ENCODE measurements at places on chromosomes 5 and 9. TPM values are rescaled to one million over a fixed set of nuclear protein-coding genes. Genes with fewer than 3 reads are reported as not detected.

DNA sequence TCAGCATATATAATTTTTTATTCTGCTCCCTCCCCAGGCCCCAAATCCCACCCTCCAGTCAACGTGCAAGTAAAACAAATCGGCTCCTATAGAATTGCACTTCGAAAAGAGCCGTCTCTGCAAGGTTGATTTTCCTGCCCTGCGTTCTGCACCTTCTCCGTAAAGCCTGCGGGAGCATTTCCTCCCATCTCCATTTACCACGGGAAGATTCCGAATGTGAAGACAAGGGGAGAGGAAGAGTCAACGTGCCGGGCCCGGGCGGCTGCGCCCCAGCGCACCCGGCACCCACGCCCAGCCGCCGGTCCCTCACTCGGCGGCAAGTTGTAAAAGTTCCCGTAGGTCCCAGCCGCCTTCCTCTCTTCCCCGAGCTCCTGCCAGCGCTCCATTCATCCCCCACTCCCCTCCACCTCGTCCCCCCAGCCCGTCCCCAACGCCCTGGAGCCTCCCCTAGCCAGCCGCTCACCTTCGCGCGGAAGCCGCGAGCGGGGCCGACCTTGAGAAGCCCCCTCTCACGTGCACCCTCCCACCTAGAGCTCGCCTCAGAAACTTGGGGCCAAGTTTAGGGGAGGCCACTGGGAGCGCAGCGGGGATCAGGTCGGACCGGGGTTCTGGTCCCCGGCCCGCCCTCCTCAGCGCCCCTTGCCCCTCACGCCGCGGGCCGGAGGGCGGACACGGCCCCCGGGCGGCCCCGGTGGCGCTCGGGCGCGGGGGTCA, 431 bp downstream of the BNC2 start:
- peak overlapping the region; percentile 74 for H3K4me3 ChIP-seq
- H3K27me3 ChIP-seq: no peaks in the 10 kb centered on the region
- no peaks in the 10 kb centered on the region for H3K36me3 ChIP-seq
- H3K27ac ChIP-seq: peak overlapping the region; percentile 92
- DNase-seq: no peak

DNA sequence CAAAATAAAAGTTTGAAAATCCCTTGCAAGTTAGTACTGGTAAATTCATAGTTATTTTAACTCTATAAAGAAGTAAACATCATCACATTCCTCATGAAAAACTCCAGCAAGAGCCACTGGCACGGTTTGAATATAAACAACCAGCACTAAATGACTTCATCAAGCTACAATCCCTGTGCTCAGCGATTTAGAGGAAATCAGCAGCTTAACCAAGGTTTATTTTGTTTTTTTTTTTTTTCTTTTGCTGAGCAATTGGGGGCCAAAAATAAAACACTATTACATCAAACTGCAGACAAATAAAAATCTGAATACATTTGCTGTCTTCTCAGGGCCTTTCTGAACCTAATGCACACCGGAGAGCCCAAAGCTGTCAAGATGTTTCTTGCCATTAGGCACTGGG, 106.2 kb upstream of the SLC24A2 start:
- no peaks in the 10 kb centered on the region for H3K36me3 ChIP-seq
- H3K27me3 ChIP-seq: no peaks in the 10 kb centered on the region
- H3K27ac ChIP-seq: no peak overlapping the region
- H3K4me3 ChIP-seq: no peak overlapping the region
- DNase-seq: no peak

- no peaks in the 10 kb centered on the region for H3K36me3 ChIP-seq
- H3K27ac ChIP-seq: no peak overlapping the region
- no peak for DNase-seq
- no peaks in the 10 kb centered on the region for H3K27me3 ChIP-seq
Observed at GRCh38 chr9:87513880-87514535, 16.3 kb downstream of the DAPK1 start.

DNA sequence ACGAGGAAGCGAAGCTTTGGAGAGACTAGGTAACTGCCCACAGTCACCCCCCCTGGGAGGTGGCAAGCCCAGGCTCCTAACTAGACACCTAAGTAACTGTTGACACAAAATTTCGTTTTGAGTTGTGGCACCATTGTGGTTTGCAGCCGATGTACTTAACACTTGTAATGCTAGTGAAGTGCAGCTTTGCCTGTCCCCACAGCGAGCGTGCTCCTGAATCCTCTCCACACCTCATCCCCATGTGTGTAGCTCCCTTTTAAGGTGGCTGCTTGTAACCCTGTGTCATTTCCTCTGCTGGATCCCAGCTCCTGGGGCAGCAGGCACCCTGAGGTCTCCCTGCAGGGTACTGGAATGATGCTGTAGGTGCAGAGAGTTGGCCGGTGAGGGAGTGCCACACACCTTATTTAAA, 114.9 kb downstream of the TRIO start:
- no peaks in the 10 kb centered on the region for H3K27me3 ChIP-seq
- no peak for DNase-seq
- no peaks in the 10 kb centered on the region for H3K36me3 ChIP-seq
- H3K4me1 ChIP-seq: peaks cover 23% of the 10 kb centered on the region
- no peak overlapping the region for H3K27ac ChIP-seq

- H3K4me1 ChIP-seq: no peaks in the 10 kb centered on the region
- no peak for DNase-seq
- no peaks in the 10 kb centered on the region for H3K36me3 ChIP-seq
- H3K27ac ChIP-seq: no peak overlapping the region
- H3K4me3 ChIP-seq: no peak overlapping the region
- H3K27me3 ChIP-seq: no peaks in the 10 kb centered on the region
Observed at GRCh38 chr5:96595300-96596090, 66.7 kb upstream of the CAST start.

The NEUROG1 gene
- not detected for total RNA-seq

DNA sequence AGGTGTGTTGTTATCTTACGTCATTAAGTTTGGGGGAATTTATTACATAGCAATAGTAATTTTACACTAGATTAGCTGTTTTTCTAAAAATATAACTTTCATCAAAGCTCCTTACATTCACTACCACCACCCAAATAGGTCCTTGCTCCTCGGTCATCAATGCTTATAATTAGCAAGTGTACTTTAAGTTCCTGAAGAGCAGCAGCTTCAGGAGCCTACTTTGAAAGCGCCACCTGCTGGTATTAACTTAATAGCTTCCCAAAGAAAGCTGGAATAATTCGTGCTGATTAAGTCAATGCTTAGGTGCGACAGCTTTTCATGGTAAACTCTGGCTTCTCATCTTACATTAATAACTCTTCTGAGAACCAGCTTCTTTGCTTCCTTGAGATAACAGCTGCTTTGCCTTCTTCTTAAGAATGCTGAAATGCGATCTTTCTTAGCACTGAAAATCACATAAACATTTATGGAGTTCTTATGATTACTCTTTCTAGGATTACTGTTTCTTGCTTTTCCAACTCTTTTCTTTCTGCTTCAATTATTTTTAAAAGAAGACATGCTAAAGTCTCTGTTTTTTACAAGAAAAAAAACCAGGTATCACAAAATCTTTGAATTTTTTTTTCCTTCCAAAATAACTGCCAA, 10.0 kb upstream of the C5 start:
- H3K27ac ChIP-seq: no peak overlapping the region
- no peaks in the 10 kb centered on the region for H3K36me3 ChIP-seq
- DNase-seq: no peak
- no peaks in the 10 kb centered on the region for H3K27me3 ChIP-seq

DNA sequence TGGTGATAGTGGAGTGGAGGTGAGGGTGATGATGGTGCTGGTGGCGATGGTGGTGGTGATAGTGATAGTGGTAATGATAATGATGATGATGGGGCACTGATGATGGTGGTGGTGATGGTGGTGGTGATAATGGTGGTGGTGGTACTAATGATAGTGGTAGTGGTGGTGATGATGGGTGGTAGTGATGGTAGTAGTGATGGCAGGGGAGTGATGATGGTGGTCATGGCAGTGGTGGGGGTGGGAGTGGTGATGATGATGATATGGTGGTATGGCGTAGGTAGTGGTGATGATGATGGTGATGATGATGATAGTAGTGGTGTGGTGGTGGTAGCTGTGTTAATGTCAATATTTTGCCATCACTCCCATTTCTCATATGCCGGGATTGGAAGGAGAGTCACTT, 44.5 kb upstream of the ORM1 start:
- DNase-seq: peak; percentile 49
- H3K4me1 ChIP-seq: peaks cover 25% of the 10 kb centered on the region
- no peaks in the 10 kb centered on the region for H3K36me3 ChIP-seq
- no peaks in the 10 kb centered on the region for H3K27me3 ChIP-seq
- H3K4me3 ChIP-seq: no peak overlapping the region

- H3K36me3 ChIP-seq: no peaks in the 10 kb centered on the region
- no peaks in the 10 kb centered on the region for H3K27me3 ChIP-seq
- no peak overlapping the region for H3K4me3 ChIP-seq
Observed at GRCh38 chr9:93357649-93358048, 93.8 kb upstream of the FAM120A start.

The PCDHB3 gene
- total RNA-seq: 2.0 TPM

DNA sequence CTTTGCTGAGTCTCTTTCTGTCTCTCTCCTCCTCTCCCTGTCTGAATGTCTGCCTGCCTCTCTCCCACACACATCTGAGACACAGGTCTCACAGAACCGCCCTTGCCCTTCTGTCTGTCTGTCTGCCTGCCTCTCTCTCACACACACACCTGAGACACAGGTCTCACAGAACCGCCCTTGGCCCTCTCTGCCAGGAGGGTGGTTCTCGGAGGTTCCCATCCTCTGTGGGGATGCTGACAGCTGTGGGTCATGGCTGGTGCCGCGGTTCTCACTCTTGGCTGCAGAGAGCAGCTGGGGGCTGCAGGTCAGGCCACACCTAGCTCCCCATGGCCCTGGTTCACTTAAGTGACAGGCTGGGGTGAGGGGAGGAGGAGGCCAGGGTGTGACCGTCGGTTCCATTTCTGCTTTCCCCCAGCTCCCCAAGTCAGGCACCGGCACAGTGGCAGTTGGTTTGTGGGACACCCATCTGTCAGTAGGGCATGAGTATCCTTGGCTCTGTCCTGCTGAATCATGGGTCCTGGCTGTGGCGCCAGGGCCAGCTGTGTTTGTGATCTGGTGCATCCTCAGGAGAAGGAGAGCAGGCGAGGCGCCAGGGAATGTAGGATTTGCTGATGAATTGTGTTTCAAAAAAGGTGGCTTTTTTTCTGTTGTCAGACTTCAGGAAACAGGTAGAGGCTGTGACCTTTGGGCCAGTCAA, 42.3 kb upstream of the CLPTM1L start:
- no peak overlapping the region for H3K4me3 ChIP-seq
- H3K27me3 ChIP-seq: no peaks in the 10 kb centered on the region
- H3K4me1 ChIP-seq: peaks cover 17% of the 10 kb centered on the region
- H3K36me3 ChIP-seq: no peaks in the 10 kb centered on the region
- H3K27ac ChIP-seq: no peak overlapping the region
- no peak for DNase-seq

The SLC6A3 gene
- 0.49 TPM for total RNA-seq

GRCh38 chr5:134594797-134595457, 37.7 kb downstream of the SAR1B start:
- H3K27me3 ChIP-seq: no peaks in the 10 kb centered on the region
- peaks cover 8% of the 10 kb centered on the region for H3K4me1 ChIP-seq
- DNase-seq: no peak
- no peak overlapping the region for H3K27ac ChIP-seq
- no peaks in the 10 kb centered on the region for H3K36me3 ChIP-seq
- H3K4me3 ChIP-seq: no peak overlapping the region

- H3K27me3 ChIP-seq: no peaks in the 10 kb centered on the region
- no peak overlapping the region for H3K27ac ChIP-seq
- no peak for DNase-seq
- no peaks in the 10 kb centered on the region for H3K4me1 ChIP-seq
Observed at GRCh38 chr5:16690243-16690852, 73.6 kb upstream of the RETREG1 start.

DNA sequence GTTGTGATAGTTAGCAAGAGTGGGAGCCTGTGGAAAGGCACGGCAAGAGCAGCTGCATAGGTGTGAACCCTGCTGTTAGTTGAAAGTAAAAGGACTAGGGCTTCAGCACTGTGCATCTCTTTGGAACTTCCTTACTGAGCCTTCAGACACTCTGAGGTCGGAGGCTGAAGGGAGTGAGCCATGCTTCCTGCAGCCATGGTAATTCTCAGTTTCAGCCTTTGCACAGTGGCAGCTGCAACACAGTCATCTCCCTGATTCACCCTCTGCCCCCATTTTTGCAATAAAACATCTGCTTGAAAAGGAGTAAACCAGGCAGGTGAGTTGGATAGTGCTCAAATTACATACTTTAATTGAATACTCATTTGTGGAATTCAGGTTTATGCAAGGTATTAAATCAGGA, 6.5 kb upstream of the TLE4 start:
- H3K36me3 ChIP-seq: no peaks in the 10 kb centered on the region
- H3K27ac ChIP-seq: no peak overlapping the region
- H3K4me1 ChIP-seq: peaks cover 3% of the 10 kb centered on the region
- no peak overlapping the region for H3K4me3 ChIP-seq
- DNase-seq: no peak

The FOXD1 gene
- not detected for total RNA-seq

- peaks cover 26% of the 10 kb centered on the region for H3K4me1 ChIP-seq
- DNase-seq: no peak
- peak overlapping the region; percentile 80 for H3K27ac ChIP-seq
- no peak overlapping the region for H3K4me3 ChIP-seq
- H3K27me3 ChIP-seq: no peaks in the 10 kb centered on the region
- no peaks in the 10 kb centered on the region for H3K36me3 ChIP-seq
Observed at GRCh38 chr9:105065098-105066088, 137.4 kb upstream of the ABCA1 start.

The SPATA31A1 gene
- total RNA-seq: not detected

GRCh38 chr5:9892696-9893095, 262.5 kb upstream of the TAS2R1 start:
- H3K27me3 ChIP-seq: no peaks in the 10 kb centered on the region
- H3K4me1 ChIP-seq: no peaks in the 10 kb centered on the region
- H3K27ac ChIP-seq: no peak overlapping the region

- H3K27me3 ChIP-seq: no peaks in the 10 kb centered on the region
- H3K4me3 ChIP-seq: no peak overlapping the region
- no peaks in the 10 kb centered on the region for H3K4me1 ChIP-seq
- DNase-seq: no peak
- no peaks in the 10 kb centered on the region for H3K36me3 ChIP-seq
- no peak overlapping the region for H3K27ac ChIP-seq
Observed at GRCh38 chr5:133643365-133643764, 31.0 kb upstream of the FSTL4 start.

GRCh38 chr9:87390361-87390760, 107.3 kb upstream of the DAPK1 start:
- no peaks in the 10 kb centered on the region for H3K4me1 ChIP-seq
- H3K36me3 ChIP-seq: no peaks in the 10 kb centered on the region
- no peak overlapping the region for H3K27ac ChIP-seq

GRCh38 chr5:42390115-42390514, 33.1 kb upstream of the GHR start:
- no peaks in the 10 kb centered on the region for H3K36me3 ChIP-seq
- no peak overlapping the region for H3K4me3 ChIP-seq
- H3K27ac ChIP-seq: no peak overlapping the region
- H3K4me1 ChIP-seq: peaks cover 4% of the 10 kb centered on the region
- no peaks in the 10 kb centered on the region for H3K27me3 ChIP-seq
- no peak for DNase-seq

DNA sequence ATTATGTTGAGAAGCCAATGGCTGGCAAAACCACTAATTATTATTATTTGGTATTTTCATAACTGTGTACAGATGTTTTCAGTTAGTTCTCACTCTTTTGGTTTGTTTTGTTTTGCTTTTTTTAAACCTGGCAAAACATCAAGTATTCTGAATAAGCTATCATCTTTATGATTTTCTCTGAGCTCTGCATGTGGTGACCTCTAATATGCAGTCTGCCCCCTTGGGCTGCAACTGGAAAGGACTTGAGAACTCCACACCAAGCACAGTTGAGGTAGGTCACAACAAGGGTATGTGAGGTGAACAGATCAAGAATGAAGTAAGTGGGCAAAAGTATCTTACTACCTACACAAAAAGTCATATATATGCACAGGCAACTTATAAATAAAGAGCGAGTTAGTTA, 202.2 kb downstream of the NFIB start:
- H3K36me3 ChIP-seq: peaks cover 32% of the 10 kb centered on the region
- no peak overlapping the region for H3K27ac ChIP-seq
- no peaks in the 10 kb centered on the region for H3K27me3 ChIP-seq
- H3K4me1 ChIP-seq: no peaks in the 10 kb centered on the region
- no peak overlapping the region for H3K4me3 ChIP-seq

Measured in vagina (tissue), 2 donors.